ENCODE measurements at places on chromosomes 4 and X.

GRCh38 chr4:113950207-113950606, 29.2 kb downstream of the ARSJ start:
- no peak for DNase-seq

- no peak for DNase-seq
These were observed 30.7 kb downstream of the SHISA3 start for GRCh38 chr4:42428036-42428435.

GRCh38 chrX:30822068-30822681, 66.9 kb downstream of the TAB3 start:
- DNase-seq = no peak

GRCh38 chrX:102833136-102833535, 103.9 kb upstream of the RAB40AL start:
- DNase-seq = no peak

GRCh38 chr4:23899565-23899964, 9.7 kb upstream of the PPARGC1A start:
- DNase-seq = no peak

- DNase-seq = no peak
These were observed 58.9 kb upstream of the NXF3 start for GRCh38 chrX:103151799-103152198.

DNA sequence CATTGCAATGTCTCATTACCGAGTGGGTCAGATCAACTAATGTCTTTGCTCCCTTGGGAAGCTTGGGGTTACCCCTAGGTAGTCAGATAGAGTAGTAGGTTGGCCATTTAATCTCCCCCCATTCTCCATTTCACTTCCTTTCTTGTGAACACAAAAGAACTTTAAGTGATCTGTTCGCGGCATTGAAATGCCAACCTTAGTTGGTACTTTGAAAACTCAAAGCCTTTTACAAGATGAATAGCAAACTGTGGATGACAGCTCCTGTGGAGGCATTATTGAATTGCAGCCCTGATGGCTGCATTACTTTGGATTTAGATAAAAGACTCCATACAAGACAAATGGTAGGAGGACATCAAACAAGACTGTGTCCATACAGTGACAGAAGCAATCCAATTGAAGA, 469.1 kb downstream of the GBA3 start:
- no peak for DNase-seq

DNA sequence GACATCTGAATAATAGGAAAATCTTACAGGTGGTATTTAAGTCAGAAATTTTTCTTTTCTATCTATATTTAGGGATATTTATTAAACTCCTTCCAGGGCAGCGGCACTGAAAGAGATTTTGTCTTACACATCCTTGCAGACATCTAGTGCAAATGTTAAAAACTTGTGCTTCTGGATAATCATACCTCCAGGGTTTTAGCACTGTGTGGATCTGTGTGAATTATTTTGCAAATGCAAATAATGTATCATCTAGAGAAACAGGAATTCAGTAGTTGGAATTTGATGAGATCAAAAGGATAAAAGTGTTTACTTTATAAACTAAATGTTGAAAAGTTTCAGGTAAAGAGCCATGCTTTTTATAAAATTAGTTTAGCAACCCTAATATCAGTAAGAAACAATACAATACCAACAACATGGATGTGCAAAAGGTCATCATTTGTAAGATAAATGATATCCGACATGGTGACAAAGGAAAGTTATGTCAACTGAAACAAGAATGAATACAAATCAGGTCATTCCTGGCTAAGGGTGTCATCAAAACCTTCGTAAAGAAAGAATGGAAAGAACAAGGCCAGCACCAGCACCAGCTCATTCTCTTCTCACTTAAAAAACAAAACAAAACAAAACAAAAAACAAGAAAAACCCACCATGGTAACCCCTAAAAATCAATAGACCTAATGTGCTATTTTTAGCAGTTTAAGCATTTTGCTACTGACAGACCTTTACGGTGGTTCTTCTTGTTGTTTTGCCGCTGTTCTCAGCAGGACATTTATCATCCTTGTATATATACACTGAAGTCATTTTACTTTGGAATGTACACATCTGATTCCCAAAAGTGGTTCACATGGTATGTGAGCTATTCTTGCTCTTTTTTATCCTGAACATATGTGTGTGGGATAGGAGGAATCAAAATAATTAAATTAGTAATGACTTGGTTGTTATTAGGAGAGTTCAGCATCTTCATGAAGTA, 219.7 kb upstream of the NDST3 start:
- DNase-seq = no peak

DNA sequence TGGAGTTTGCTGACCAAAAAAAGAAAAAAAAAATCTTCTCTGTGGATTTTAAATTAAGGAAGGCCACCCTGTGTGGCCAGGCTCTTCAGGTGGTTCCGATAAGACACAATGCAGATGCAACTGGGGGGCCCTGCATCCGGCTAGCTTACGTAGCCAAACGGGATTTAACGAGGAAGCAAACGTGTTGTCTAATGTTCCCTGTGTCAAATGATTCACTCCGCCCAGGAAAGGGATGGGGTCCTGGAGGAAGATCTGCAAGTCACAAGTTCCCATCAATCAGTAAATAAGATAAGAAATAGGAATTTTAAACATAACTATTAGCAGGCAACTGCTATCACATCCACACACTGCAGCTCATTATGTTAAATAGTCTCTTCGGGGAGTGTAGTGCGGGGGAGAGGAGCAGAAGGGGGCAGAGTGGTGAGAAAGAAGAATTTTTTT, 216.4 kb upstream of the GYPA start:
- DNase-seq = no peak

DNA sequence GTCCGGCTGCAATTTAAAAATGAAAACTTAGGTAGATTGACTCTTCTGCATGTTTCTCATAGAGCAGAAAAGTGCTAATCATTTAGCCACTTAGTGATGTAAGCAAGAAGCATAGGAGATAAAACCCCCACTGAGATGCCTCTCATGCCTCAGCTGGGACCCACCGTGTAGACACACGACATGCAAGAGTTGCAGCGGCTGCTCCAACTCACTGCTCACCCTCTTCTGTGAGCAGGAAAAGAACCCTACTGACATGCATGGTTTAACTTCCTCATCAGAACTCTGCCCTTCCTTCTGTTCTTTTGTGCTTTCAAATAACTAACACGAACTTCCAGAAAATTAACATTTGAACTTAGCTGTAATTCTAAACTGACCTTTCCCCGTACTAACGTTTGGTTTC, 41.0 kb downstream of the MAP7D3 start:
- no peak for DNase-seq

DNA sequence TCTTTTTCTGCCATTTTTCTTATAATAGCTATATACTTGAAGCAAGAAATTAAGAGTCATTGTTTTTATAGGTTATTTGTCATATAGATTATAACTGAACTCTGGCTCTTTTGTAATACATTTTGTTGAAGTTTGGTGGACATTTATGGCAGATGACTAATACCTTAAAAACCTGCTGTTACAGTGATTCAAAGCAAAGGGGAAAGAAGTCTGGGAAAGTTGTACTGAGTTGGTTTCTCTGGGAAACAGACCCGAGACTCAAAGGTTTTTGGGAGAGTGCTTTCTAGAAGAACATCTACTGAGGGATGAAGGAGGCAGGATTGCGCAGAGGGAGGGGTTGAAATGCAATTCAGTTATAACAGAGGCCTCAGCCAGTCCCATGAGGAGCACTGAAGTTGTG, 35.9 kb downstream of the NAP1L5 start:
- DNase-seq = no peak

DNA sequence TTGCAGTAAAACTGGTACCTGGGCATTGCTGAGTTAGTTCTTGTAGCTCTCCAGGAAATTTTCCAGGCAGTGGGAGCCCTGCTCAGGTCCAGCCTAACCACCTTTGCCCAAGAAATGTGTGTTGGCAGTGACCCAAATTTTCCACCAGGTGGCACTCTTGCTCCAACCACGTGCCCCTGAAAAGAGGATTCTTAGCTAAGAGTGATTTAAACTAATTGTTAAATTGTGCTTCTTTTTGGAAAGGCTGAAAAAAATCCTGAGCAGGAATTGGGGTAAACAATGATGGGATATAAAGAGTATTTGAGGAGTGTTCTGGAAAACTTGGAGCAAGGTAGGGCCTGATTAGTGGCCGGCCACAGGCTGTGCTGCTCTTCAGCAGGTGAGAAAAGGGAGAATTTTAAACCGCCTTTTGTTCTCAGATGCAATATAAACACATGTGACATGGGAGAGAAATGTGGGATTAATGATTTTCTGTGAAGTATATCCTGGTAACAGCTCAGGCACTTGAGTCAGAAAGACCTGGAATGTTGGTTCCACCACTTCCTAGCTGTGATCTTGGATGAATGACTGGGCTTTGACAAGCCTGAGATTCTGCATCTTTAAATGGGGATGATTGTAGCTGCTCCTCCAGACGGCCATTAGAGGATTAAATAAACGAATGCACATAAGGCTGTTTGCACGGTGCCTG, 219.6 kb downstream of the PTTG2 start:
- peak; percentile 54 for DNase-seq

GRCh38 chr4:92519727-92520126, 216.0 kb downstream of the GRID2 start:
- no peak for DNase-seq
